ENCODE measurements at places on chromosomes 16 and 17.

- no peak for DNase-seq
These were observed 21.9 kb downstream of the AIPL1 start for GRCh38 chr17:6413065-6413464.

- no peak for DNase-seq
These were observed 15.5 kb upstream of the BRCA1 start for GRCh38 chr17:43140396-43141332.

DNA sequence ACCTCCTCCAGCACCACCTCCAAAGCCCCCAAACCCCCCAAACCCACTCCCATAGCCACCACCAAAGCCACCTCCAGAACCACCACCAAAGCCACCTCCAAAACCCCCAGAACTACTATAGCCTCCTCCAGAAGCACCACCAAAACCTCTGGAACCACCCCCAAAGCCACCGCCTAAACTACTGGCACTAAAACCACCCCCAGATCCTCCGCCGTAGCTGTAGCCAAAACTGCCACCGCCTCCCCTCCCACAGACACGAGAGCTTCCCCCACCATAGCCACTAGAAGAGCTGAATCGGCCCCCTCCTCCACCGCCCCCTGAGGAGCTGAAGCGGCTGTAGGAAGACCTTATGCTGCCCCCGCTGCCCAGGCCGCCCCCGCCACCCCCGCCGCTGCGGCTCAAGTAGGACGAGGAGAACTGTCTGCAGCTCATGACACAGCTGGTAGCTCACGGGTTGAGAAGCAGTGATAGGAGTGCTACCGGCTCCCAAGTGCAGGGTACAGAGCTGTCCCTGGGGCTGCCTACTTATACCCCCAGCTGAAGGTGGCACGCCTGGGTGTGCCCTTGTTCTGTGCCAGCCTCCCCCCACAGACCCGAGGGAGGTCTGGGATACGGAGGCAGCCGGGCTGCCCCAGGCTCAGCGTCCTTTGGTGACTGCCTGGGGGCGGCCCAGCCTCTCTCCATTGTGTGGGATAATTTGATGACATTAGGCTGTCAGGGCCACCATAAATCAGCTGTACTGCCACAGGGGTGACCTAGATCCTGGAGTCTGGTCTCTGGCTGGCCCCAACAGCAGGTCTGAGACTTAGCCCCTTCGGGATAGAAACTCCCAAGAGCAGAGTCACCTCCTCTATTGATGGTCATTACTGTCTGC is at the start of gene KRT9:
TSS of gene KRT9 (minus strand) at position 499 of the 874 bp plus-strand sequence. CDS start at position 432, 67 bp downstream.
- no peak for DNase-seq

GRCh38 chr16:57137566-57138273 is 45.3 kb downstream of the CPNE2 start:
- DNase-seq, result no peak

DNA sequence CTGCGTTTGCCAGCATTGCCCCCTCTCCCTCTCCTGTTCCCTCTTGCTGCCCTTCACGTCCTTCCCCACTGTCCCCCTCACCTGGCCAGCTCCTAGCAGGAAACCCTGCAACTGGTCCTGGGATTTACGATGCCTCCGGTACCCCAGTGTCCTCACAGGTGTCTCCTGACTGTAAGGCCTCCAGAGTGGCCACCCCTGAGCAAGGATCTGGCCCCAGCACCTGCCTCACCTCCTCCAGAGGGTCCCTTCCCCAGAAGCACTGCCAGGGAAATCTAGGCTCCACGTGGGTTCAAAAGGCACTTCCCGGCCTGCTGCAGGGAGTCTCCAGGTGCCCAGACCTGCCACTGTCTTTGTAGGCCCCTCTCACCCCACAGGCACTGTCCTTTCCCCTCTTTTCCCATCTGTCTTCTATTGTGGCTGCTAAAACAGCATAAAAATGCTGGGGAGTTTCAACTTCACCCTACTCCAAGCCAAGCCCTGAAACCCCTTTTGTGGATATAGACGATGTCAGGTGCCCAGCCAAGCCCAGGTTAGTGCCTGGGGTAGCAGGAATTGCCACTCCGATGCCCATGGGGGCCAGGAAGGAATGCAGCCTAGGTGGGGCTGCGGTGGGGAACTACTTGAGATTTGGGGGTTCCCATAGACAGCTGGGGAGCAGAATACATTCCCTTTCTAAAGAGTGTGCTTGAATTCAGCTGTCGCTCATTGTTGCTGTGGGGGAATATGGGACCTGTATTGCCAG is 25.7 kb downstream of the RAB11FIP4 start:
- no peak for DNase-seq
